ENCODE measurements at places on chromosomes 3 and 15.

- DNase-seq: no peak
These were observed 567.6 kb upstream of the ARPP21 start for GRCh38 chr3:35071772-35072171.

DNA sequence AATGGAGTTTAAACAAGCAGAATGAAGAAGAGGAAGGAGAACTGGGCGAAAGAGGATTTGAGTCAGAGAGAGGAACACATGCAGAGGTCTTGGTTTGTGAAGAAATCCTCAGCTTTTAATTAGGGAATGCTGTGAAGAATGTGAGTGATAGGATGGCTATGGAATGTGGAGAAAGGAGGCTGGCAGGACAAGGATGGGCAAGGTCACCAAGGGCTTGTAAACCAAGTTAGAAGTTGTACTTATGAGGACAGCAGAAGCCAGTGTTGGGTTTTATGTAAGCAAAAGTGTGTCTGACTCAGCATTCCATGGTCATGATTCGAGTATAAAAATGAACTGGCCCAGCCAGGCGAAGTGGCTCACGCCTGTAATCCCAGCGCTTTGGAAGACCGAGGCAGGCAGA, 60.0 kb upstream of the IL12A start:
- DNase-seq: no peak

- no peak for DNase-seq
These were observed 33.5 kb upstream of the CSPG5 start for GRCh38 chr3:47612178-47612577.

- DNase-seq: no peak
These were observed 293.8 kb downstream of the PTPRG start for GRCh38 chr3:61855211-61855610.

DNA sequence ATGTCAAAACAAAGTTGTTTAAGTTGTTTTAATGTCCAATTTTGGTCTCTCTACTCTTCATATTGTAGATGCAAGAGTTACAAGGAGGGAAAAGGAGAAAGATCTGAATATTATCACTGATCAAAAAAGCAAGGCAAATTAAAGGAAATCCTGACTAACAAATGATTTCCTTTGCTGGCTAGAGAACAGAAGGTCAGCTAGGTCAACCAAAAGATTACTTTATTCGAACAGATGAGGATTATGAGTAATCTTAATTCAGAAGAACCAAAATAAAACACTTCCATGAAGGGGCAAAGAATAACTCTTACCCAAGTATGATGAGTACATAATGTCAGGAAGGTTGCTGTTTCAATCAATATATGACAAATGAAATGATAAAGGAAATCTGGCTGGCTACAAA, 33.8 kb downstream of the CPNE4 start:
- no peak for DNase-seq

- DNase-seq: no peak
These were observed 286.1 kb upstream of the TLE3 start for GRCh38 chr15:70383856-70384255.

DNA sequence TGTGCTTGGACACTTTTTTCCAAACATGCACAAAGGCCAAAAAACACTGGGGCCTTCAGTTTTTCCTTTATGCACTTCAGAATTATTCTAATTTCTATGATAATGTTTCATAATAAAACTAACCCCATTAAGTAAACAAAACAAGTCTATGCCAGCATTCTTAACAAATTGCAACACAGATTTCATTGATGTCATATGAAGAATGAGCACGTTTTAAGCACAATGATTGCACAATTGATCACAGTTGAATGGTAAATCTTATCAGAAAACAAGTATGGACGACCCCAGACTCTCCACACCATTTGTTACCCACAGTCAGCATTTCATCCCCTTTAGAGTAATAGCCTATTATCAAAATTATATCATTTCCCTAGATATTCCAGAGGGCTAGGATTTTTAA, 46.7 kb upstream of the PROK2 start:
- DNase-seq: no peak

DNA sequence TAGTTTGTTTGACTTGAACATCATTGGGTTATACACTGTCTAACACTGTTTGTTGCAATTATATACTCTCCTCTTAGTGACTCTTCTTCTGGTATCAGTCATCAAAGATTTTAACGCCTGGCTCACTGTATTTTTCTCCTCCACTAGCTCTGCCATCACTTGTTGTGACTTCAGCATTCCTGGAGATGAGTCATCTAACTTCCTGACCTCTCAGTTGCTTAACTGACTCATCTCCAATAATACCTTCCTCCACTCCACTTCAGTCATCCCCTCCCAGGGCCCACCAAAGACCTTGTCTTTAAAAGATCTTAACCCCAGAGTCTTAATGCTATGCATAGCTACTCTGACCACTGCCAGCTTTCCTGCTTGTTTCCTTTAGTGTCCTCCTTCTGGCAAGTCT, 28.6 kb upstream of the CLSTN2 start:
- DNase-seq: no peak

GRCh38 chr15:38024293-38025091, 90.1 kb downstream of the TMCO5A start:
- DNase-seq: no peak

- no peak for DNase-seq
These were observed 42.5 kb downstream of the CHCHD6 start for GRCh38 chr3:126746395-126747177.

DNA sequence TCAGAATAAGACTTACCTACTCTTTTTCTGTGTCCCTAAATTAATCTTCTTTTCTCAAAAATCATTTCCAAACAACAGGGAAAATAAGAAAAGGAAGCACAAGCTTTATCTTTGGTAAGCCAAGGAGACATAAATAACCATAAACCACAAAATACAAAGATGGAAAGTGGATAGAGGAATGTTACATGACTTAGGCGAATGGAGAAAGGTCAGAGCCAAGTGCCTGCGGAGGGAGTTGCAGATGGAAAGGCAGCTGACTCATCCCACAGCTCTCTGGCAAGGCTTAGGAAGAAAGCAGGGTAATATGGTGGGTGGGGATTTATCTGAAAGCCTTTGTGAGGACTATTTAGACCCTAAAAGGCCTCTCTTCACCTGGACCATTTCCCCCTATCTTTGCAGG, 72.8 kb downstream of the GALK2 start:
- no peak for DNase-seq

GRCh38 chr3:107488942-107489341, 33.8 kb upstream of the BBX start:
- DNase-seq: no peak

GRCh38 chr15:69467636-69468035, 15.0 kb downstream of the RPLP1 start:
- no peak for DNase-seq

DNA sequence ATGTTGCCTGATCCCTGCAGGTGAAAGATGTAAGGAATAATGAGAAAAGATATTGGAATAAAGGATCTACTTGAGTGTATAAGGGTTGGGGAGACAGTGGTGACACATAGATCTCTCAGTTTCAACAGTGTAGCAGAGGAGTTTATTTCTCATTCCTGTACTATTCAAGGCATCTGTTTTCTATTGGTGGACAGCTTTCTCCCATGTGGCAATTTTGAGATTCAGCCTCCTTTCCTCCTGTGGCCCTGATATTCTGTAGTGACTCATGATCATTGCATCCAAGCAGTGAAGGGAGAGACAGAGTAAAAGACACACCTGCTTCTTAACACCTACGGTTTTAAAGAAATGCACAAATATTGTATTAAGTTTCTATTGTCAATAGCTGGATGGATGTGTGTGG, 327.6 kb downstream of the GRM7 start:
- DNase-seq: no peak

DNA sequence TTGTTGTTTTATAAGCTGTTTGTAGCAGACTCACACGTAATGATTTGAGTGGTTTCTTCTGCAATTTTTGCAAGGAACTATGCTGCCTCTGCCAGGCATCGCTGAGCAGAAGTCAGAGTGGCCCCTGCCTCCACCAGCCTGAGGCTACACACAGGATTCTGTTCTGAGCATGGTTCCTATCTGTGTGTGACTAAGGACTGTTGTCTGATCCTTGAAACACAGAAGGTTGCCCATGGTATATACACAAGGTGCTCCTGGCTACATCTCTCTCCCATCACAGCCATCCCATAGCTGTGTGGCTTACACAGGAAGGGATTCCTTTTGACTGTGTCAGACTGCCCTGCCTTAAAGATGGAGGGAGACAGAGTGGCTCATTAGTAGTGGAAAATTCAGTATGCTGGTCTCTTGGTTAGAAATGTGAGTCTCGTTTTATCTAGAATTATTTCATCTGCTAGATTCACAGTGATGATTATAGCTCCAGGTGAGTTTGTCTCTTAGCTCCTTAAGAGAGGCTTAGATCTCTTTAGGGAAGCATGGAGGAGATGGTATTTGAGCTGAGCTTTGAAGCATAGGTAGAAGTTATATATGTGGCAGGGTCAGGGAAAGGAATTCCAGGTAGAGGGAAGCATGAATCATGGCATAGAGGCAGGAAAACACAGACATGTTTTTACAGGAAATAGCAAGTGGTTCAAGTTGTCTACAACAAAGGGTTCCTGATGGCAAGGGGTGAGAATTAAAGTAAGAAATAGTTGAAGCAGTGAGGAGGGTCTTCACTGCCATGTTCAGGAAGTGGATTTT, 37.5 kb downstream of the SNAPC5 start:
- no peak for DNase-seq

DNA sequence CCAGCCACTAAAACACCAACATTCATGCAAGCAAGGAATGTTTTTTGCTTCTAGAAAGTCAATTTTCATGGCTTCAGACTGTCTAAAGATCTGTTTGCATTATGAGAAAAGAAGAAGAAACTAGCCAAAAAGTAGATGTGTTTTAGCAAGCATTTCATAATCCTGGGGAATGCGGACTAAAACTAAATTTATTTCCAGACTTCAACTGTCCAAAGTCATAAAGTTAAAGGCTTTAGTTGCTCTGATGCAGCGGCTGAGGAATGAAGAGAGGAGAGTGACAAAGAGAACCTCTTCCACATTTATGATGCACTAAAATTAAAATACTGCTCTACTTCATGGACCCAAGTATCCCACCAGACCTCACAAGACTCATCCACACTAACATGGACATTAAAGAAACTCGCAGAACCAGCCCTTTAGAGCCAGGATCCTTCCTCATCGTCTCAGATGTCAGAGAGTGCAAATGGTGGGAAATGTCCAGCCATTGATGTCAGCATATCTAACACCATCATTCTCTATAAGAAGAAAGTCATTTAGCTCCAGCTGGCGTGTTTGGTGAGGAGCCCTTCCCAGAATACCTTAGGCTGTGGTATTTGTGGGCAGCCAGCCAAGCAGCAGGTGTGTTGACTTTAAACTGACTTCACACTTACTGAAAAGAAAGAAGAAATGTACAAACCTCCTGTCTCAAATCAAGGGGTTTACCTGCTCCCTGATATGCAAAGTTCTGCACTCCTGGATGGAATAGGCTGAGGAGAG, 17.4 kb downstream of the FYCO1 start:
- DNase-seq: peak; percentile 49

- DNase-seq: peak; percentile 14
These were observed 759 bp upstream of the TTBK2 start for GRCh38 chr15:42921342-42921731.

GRCh38 chr3:74200952-74201351, 413.5 kb downstream of the CNTN3 start:
- no peak for DNase-seq

DNA sequence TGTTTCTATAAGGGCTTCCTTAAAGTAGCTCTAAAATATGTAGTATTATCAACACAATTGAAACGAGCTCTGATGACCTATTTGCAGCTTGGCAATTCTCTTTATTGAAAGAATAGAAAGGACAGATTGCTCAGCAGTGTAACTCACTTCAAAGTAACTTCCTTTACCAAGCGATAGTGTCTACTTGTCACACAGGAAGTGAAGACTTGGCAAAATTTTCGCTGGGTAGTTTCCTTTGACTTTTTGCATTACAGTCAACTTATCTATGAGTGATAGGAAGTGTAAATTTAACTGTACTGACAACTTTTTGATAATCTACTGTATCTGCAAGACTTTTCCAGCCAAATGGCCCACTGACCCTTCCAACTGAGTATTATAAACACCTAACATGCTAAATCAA, 22.8 kb downstream of the SLC9A9 start:
- DNase-seq: peak; percentile 64

GRCh38 chr3:12658593-12659058, 5.3 kb downstream of the RAF1 start:
- DNase-seq: no peak

GRCh38 chr3:33403756-33404155, 36.4 kb downstream of the UBP1 start:
- DNase-seq: no peak

DNA sequence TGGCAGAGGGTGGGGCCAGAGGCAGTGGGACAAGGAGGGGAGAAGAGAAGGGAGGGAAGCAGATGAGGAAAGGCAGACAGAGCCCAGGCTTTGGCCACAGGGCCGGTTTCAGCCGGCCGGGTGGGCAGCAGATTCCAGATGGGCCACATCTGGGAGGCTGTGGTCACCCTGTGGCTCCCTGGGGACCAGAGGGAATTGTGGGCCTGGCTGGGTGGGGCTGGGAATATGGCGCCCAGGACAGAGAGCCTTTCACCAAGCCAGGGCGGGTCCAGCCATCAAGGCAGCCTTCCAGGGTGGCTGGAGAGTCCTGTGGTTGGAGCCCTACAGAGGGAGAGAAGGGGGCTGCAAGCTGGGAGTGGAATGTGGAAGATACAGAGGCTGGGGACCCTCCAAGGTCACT, 18.9 kb downstream of the PTH1R start:
- DNase-seq: no peak

- DNase-seq: no peak
These were observed 33.4 kb downstream of the MYO1E start for GRCh38 chr15:59339252-59339672.

- DNase-seq: no peak
These were observed 19.3 kb downstream of the ATP1B3 start for GRCh38 chr3:141895731-141896130.

DNA sequence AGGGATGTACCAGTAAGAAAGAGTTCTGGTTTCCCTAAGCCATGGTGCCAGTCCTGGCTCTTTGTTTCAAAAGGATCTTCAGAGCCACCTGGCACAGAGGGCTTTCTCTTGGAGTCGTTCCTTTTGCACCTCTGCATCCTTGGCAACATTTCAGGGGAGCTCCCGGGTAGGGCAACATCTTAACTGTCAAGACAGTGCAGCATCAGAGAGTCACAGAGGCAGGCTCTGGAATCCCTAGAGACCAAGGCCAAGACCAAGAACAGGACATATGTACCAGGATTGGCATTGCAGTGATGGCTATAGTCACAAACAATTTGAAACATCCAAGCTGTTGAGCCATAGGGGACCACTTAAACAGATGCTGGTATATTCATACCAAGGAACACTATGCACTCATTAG, 129.4 kb upstream of the ADPGK start:
- DNase-seq: no peak

GRCh38 chr3:183631715-183632114, 3.7 kb upstream of the KLHL24 start:
- no peak for DNase-seq

GRCh38 chr3:177351757-177352158, 154.5 kb upstream of the TBL1XR1 start:
- DNase-seq: no peak

GRCh38 chr3:136819731-136820679, 1.1 kb downstream of the SLC35G2 start:
- DNase-seq: peak; percentile 33

DNA sequence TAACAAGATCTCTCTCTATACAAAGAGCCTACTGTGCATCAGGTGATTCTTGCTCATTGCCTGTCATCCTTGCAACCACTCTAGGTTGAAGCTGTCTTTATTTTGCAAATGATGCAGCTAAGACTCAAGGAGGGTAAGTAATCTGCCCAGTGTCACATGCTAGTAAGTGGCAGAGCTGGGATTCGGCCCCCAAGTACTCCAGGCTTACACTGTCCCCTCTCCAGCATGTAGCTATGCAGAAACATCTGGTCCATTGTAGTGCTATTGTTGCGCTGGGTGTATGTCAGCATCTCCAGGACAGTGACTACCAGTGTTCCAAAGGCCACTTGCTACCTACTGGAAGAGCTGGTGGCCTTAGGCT, 248.9 kb downstream of the SLCO3A1 start:
- no peak for DNase-seq
